ENCODE measurements at places on chromosomes 3 and 15.
A peak's percentile ranks its signal among the peaks of the same experiment; 100 is the strongest.

- DNase-seq: no peak
These were observed 87.7 kb downstream of the ATP10A start for GRCh38 chr15:25775317-25775912.

GRCh38 chr3:122000936-122001605, 21.0 kb downstream of the ILDR1 start:
- no peak for DNase-seq

DNA sequence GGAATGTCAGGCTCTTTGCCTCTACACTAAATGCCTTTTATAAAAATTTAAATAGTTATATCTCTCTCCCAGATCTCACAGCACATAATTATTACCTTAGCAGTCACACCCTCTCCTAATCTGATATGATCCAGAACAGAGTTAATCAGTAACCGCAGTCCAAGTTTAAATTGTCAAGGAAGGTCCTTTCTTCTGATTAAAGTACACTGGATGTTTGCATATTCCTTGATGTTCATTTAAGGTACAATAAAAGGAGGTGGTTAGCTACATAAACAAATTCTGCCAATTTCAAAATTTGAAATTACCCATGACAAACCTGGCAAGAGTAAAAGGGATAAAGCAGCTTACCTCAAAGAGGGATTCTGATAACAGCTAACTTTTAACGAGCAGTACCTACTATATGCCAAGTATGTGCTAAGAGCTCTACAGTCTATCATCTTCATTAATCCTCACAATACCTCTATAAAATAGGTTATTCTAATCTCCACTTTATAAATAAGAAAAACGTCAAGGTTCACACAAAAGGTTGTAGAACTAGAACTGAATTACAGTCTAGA, 4.3 kb downstream of the GOLIM4 start:
- DNase-seq: no peak

DNA sequence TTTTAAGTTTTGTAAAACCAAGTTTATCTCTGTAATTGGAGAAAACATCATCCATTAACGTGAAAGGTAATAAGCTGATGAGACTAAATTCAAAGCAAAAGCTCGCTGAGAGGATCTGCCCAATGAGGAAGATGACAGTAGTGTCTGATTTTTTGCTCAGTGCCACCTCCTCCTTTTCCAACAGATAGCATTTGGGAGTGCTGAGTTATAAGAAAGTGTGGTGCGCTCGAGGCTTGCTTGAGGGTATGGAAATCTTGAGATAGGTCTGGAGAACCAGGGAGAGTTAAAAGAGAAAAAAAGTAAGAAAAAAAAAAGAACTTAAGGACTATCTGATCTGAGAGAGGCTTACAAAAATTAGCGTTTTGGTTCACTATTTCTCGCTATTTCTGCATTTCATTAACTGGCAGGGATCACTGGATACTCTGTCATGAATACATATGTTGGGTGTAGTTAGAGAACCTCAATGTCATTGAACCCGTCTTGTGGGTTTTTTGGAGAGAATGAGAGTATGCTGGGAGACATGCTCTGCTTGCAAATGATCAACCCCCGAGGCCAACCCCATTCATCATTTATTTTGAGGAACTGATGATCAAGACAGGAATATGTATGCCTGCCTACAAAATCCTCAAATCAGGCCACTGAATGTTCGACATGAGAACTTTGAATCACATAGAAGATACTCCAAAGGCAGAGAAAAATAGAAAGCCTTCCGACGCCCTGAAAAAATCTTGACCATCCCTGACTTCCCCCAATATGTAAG, 973 bp upstream of the USP13 start:
- no peak for DNase-seq

- DNase-seq: no peak
These were observed 127.3 kb upstream of the LINGO1 start for GRCh38 chr15:77759896-77760592.

DNA sequence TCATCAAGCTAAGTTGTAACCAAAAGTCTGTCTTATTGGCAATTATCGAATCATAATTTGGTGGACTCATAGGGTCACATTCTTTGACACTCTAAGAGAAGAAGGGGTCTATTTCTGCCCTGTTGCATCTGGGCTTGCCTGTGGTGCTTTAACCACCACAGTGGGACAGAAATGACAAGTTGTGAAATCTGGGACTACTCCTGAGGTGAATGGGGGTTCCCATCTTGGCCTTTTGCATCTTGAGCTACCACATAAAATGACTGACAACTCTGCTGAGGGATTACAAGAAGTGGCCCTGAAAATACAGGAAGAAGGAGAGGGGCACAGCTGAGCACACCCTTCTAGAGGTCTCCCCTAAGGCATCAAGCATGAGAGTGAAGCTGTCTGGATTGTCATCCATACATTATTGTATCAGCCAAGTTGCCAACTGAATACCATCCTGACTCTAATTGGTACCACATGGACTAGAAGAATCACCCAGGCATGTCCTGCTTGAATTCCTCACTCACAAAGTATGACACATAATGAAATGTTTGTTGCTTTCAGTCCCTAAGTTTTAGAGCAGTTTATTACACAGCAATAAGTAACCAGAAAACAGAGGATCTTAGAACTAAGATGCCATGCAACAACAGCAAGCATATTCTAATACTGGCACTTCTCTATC, 306.5 kb downstream of the ROBO1 start:
- no peak for DNase-seq

DNA sequence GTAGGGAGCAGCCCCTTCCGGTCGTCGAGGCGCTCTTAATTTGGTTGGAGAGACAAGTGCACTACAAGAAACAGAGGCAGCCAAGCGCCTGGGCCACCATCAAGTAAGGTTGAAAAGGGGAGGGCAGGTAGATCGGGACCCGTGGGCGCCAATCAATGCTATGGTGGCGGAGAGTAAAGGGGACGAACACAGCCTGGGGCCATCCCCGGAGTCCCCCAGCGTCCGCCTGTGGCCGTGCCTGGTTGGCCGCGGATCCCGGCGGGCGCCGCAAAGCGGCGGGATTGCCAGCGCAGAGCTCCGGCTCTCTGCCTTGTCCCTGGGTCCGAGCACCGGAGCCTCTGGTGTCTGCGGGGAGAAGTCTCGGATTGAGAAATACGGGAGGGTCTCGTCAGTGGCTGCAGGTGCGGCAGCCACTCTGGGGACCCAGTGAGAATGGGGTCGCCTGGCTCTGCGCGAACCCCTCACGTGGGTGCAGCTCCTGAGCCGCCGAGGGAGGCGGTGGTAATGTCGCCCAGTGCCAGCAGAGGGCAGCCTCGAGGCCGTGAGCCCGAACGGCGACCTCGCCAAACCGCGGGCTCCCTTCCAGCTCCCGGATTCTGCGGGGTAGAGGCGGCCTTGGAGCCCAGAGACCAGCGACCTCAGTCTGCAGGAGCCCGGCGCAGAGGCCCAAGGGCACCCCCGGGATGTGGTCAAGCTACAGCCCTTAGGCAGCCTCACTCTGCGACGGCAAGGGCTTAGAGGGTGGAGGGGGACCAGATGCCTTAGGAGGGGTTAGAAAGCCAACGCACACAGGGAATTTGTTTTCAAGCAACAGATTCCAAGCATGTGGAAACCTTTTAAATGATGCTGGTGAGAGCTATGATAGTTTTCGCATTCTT, 10.8 kb downstream of the FOXL2 start:
- DNase-seq: peak; percentile 60

- no peak for DNase-seq
These were observed 298.3 kb downstream of the MEX3B start for GRCh38 chr15:81747482-81747881.

GRCh38 chr3:194957743-194958240, 272.1 kb downstream of the FAM43A start:
- no peak for DNase-seq

GRCh38 chr3:193640728-193641439, 47.9 kb downstream of the OPA1 start:
- DNase-seq: no peak

DNA sequence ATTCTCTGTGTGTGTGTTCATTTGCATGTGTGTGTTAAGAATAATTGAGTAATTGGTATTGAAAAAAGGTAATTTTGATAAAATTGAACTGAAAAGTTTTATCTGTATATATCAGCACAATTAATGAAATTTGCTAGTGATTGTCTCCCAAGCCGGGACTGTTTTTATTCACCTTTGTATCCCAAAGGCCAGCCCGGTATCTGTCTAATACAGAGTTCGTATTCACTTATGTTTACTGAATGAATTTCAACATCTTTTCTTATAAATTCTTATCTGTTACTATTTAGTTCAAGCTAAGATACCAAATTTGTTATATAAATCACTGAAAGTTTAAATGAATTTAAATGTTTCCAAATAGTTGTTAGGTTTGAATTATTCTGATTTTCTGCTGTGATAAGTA, 394.0 kb upstream of the NAALADL2 start:
- no peak for DNase-seq

GRCh38 chr3:12906916-12907290, 65.5 kb upstream of the RPL32 start:
- no peak for DNase-seq

DNA sequence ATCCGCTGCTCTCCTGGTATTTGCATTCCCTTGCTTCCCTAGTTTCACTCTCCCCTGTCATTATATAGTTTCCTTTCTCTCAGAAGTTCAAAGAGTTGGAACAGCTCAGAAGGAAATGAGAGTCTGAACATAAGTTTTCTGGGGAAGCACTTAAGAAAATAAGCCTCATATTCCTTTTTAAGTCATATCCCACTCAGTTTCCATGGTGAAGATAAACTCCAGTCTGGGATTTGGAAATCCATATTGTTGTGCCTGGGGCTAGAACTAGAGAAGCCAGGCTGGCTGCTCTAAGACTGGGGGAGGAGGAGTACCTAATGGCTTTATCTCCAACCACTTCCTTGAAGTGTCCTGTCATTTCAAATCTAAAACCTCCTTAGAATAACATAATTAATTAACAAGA, 134.2 kb upstream of the ALCAM start:
- no peak for DNase-seq

Measured in CD4-positive, alpha-beta T cell treated with Interleukin-4 for 4 hours (primary cell).